ENCODE measurements at places on chromosomes 12 and 14.

DNA sequence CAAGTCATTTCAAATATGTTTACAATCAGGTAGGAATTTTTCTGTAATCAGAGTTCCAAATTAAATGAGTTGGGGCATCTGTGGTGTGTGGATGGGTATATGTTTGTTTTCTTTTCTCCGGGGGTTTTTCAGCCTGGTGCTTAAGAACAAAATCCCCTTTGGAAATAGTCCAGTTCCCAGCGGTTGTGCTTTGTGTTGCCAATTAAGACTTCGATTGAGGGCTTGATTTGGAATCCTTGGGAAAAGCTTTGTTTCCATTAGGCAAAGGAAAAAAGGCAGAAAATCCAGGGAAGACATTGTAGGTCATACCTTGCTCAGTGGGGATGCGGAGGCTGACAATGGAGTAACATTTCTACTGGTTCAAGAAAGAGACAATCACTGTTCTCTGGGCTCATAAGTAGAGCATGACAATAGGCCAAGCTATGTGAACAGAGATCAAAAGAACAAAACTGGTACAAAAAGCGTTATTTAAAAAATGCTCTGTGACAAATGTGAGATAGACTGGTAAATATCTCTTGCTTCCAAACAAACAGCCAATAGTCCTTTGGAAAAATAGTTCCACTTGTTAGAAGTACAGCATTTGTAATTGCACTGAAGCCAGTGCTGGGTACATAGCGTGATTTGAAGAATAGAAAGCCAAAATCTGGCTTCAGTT is 79.7 kb downstream of the EML1 start:
- DNase-seq, result no peak

GRCh38 chr14:92273166-92273565 is 49.8 kb upstream of the SLC24A4 start:
- no peak for DNase-seq

DNA sequence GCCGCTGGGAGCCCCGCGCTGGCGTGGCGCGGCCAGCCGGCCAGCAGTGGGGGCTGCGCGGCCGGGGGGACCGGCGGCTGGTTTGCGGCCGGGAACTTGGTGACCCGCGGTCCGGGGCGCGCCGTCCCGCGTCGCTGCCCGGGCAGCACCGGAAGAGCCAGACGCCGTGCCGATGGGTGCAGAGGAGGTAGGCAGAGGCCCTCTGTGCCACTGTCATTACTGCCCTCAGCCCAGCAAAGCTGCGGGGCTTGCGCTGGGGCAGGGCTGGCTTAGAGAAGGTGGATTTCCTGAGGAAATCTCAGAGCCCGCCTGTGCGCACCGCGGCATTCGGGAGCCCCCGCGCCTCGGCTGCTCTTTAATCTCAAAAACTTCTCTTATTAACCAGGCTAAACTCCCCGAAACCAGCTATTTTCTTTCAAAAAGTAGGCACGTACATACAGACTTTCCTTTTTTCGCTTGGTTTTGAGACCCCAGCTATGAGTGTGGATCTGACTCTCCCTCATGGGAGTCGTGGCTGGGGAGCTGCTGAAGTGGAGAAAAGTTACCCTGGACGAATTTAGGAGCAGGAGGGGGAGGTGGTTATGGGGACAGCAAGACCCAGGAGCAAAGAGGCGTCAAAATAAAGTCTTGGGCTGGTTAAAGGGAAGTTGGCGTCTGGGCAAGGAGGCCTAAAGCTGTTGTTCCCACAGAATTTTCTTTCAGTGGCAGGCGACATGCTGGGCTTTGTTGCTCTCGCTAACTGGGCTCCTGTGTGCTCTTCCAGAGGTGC is 802 bp downstream of the SUSD6 start:
- peak; percentile 70 for DNase-seq

DNA sequence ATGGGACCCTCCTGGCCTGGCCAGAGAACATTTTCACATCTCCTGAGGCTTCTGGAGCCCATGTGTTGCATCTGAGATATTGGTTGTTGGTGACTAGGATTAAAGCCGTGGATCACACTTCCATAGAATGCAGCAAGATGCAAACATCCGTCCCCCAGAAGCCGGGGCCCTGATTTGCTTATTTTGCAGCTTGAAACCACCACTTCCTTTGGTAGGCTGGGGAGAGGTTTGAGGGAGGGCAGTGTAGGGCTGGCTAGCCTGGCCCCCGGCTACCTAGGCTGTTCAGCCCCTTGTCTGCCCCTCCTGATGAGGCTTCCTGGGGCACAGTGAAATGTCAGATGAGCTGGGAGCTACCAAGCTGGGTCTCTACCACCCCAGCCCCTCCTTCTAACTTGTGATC is 209.7 kb upstream of the PWP1 start:
- DNase-seq, result no peak

- no peak for DNase-seq
These were observed 10.8 kb downstream of the PRR4 start for GRCh38 chr12:10838461-10838860.

- no peak for DNase-seq
These were observed 118.4 kb upstream of the FZD10 start for GRCh38 chr12:130043685-130044406.

DNA sequence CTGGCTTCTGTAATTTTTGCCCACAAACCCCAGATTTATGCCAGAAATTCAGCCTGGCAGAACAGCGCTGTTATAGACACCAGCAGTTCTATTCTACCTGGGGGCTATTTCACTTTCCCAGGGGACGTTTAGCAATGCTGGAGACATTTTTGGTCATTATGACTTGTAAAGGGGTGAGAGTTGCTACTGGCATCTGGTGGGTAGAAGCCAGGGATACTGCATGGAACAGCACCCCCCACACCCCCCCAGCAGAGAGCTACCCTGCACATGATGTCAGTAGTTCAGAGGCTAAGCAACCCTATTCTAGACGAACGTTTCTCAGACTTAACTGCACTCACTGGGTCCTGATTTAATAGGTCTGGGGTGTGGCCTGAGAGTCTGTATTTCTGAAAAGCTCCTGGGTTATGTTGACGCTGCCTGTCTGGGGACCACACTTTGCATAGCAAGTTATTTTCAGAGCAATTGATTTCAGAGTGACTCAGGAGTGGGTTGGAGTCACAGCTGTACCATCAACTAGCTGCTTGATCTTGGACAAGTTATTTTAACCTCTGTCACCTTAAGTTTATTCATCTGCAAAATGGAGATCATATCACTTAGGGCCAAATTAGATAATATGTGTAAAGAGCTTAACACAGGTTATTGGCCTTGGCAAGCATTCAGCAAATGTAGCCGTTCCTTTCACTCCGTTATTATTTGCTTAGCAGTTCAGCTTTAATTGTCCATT is 48.5 kb downstream of the CHST11 start:
- DNase-seq, result no peak

- no peak for DNase-seq
These were observed 22.1 kb upstream of the SYCP3 start for GRCh38 chr12:101761350-101761749.

- no peak for DNase-seq
These were observed 116.4 kb downstream of the EPS8 start for GRCh38 chr12:15672671-15673270.

- no peak for DNase-seq
These were observed 1562.4 kb upstream of the TMEM132C start for GRCh38 chr12:126704609-126705008.

- DNase-seq, result no peak
These were observed 7.6 kb upstream of the HOXC4 start for GRCh38 chr12:54045868-54046521.

DNA sequence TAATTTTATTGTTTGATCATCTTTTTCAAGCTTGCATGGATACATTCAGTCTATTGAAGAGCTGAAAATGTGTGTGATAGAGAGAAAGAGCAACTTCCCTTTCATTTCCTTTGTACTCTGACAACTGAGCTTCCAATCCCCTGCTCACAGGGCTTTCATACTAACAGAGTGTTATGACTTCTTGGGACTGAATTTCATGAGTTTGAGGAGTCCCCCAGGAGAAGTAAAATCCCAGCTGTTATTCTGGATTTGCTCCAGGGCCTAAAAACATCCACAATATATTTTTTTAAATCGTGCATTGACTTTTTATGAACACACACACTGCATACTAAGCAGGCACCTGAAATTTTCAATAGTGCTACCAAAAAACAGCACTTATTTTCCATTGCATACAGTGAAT is 195.8 kb upstream of the CAND1 start:
- no peak for DNase-seq

DNA sequence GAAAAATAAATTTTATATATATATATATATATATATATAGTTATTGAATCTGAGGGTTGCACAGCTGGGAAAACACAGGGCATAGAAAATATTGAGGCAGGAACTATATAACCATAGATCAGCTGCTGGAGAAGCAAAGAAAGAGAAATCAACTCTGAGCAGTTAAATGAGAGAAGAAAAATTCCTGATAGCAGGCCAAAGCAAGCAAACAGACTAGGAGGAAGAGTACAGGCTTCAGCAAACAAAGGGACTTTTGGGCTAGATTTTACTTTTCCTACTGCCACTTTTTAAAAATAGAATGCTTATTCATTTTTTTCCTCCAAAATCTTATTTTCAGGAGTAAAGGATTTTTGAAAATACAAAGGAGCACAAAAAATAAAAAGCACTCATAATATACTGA is 216.0 kb upstream of the PRKD1 start:
- DNase-seq, result no peak

DNA sequence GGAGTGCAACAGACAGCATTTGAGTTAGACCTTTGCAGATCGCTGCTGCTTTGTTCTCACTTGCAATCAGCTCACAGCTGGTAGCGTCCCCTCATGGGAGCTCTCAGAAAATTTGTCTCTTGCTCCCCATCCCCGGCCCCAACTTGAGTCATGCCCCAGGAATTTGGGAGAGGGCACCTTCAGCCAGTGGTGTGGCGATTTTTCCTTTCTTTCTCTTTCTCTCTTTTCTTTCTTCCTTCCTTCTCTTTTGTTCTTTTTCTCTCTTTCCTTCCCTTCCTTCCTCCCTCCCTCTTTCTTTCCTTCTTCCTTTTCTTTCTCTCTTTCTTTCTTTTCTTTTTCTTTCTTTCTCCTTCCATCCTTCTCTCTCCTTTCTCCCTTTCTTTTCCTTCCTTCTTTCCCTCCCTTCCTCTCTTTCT is 34.2 kb upstream of the MAP1LC3B2 start:
- no peak for DNase-seq

DNA sequence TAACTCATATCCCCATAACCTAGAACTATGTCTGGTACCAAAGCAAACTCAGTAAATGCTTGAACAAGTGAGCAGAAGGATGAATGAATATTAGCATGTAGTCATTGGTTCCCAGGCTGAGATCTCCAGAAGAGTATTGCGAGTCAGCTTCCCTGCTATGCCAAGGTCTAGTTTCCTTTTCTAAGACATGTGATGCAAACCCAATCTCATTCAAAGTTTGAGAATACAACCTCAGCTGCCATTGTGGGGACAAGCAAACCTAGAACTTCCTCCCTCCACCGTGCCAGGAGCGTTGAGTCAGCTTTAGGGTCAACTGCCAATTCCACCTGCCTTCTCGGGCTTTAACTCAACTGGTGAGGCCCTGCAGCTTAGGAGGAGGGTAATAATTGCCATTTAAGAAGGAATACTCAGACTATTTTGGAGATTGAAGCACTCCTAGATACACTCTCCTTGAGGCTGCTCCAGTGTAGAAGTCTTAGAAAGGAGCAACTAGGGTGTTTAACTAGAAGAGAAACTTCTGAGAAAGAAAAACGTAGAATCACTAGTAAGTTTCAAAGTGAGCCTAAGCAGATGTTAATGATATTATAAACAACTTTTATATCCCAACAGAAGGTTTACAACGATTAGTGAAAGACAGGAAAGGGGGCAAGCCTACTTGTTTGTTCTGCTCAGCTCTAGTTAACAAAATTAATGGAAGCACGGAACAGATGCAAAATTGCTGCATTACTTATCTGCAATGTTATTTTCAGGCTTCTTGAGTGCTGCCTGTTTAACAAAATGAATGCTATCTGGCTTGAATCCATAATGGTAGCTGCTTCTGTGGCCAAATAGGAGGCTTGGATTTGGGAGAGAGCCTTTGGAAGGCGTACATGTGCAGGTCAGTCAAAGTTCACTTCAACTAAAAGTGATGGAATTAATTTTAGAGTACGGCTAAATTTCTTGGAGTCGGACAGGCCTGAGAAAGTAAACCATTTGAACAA is 96.9 kb downstream of the HELB start:
- DNase-seq, result no peak

GRCh38 chr12:93055221-93055620 is 126.1 kb upstream of the EEA1 start:
- DNase-seq, result no peak

GRCh38 chr12:18391151-18391550 is 129.8 kb downstream of the PIK3C2G start:
- no peak for DNase-seq

GRCh38 chr12:64450057-64450640 is 1.8 kb upstream of the TBK1 start:
- no peak for DNase-seq

DNA sequence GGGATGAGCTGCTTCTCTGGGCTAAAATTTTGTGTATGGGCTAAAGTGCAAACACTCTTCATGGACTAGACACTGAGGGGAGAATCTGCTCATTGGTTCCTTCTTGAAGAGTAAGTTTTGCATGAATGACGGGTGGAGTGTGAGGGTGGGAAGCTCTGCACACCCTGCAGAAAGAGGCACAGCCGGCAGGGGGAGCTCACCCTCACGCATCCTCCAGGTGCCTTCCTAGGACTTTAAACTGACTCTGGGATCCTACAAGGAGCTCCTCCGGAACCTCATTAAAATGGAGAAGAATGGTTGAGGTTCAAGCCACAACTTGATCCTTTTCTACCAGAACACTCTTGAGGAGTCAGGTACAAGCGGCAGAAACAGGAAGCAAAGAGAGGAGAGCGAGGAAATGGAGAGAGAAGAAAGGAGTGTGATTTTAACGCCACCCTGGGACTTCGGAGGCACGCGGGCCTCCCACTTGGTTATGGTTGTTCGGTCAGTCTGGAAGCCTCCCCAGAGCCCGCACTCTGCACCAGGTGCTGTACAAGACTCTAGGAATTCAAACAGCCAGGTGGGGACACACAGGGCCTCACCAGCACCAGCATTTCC is 87.5 kb downstream of the SETD3 start:
- DNase-seq, result no peak
